ENCODE measurements at places on chromosomes 12 and 14.
A peak's percentile ranks its signal among the peaks of the same experiment; 100 is the strongest.

DNA sequence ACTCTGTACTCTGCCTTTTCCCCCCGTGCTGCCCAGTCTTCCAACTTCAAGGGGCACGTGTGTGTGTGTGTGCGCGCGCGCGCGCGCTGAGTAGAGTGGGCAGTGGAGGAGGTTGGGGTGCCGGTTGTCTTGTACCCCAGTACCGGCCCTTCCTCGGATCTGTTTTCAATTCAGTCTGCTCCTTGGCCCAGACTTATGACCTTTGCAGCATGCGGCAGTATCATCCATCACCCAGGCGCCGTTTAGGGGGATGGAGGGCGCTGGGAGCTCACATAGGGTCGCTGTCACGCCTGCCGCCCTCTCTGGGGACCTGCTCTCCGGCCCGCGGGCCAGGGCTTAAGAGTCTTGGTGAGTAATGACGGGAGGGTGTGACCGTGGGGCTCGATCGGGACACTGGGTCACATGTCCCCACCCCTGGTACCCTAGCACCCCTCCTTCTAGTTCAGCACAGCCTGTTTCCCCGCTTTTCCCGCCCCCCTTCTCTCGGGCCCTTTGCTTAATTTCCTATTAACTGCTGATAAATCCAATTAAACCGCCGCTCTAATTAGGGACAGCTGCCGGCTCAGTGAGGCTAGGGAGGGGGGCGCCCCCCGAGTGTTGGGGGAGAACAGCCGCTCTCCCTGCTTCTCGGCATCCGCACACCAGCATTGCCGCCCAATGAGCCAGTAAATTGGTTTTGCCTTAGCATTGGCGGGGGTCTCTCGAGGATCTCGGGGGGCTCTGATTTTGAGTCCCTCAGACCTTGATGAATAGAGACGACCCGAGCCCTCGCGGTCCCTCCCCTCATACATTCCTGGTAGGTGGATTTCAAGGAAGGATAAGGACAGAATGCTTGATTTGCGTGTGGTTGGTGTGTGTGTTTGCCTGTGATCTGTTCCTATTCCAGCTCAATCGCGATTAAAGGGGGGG is 9.3 kb downstream of the STAC3 start:
- peaks cover 7% of the 10 kb centered on the region for H3K36me3 ChIP-seq
- H3K27ac ChIP-seq: peak overlapping the region; percentile 40
- peak; percentile 45 for DNase-seq
- peaks cover 70% of the 10 kb centered on the region for H3K27me3 ChIP-seq
- H3K4me3 ChIP-seq: peak overlapping the region; percentile 84

- H3K27ac ChIP-seq: peak overlapping the region; percentile 89
- no peaks in the 10 kb centered on the region for H3K27me3 ChIP-seq
- H3K4me1 ChIP-seq: peaks cover 91% of the 10 kb centered on the region
- H3K4me3 ChIP-seq: no peak overlapping the region
- DNase-seq: no peak
Observed at GRCh38 chr12:47272412-47273190, 192.8 kb upstream of the AMIGO2 start.

GRCh38 chr12:65868878-65869277 is 44.6 kb downstream of the HMGA2 start:
- H3K4me3 ChIP-seq: no peak overlapping the region
- H3K36me3 ChIP-seq: no peaks in the 10 kb centered on the region
- DNase-seq: no peak
- no peak overlapping the region for H3K27ac ChIP-seq
- peaks cover 4% of the 10 kb centered on the region for H3K4me1 ChIP-seq

DNA sequence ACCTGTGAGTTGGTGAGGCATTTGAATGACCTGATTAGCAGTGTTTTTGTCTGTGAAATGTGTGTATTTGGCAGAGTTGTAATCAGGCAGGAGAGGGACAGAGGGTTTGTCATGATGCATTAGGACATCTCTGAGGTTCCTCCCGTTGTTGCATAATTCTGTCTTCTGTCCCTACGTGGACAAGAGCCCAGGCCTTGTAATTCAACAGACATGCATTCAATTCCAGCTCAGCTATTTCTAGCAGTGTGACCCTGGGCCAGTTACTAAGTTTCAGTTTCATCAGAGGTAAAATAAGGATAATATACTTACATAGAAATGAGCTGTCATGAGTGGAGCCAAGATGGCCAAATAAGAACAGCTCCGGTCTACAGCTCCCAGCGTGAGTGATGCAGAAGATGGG is 208.6 kb downstream of the SLC38A4 start:
- no peak overlapping the region for H3K27ac ChIP-seq
- no peaks in the 10 kb centered on the region for H3K36me3 ChIP-seq
- no peak overlapping the region for H3K4me3 ChIP-seq
- no peaks in the 10 kb centered on the region for H3K27me3 ChIP-seq
- DNase-seq: no peak

DNA sequence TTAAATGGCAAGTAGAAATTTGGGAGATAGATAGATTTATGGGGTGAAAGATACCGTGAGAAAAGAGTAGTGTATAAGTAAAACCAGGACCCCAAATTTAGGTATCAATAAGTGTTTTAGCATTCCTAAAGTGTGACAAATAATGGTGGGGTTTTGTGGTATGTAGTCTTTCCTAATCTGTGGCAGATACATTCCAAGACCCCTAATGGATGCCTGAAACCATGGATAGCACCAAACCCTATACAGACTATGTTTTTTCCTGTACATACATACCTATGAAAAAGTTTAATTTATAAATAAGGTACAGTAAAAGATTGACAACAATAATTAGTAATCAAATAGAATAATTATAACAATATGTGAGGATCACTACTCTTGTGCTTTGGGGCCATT is 14.4 kb upstream of the TCP11L2 start:
- H3K4me1 ChIP-seq: peaks cover 34% of the 10 kb centered on the region
- no peaks in the 10 kb centered on the region for H3K36me3 ChIP-seq
- H3K27ac ChIP-seq: peak overlapping the region; percentile 94
- DNase-seq: no peak
- no peak overlapping the region for H3K4me3 ChIP-seq

DNA sequence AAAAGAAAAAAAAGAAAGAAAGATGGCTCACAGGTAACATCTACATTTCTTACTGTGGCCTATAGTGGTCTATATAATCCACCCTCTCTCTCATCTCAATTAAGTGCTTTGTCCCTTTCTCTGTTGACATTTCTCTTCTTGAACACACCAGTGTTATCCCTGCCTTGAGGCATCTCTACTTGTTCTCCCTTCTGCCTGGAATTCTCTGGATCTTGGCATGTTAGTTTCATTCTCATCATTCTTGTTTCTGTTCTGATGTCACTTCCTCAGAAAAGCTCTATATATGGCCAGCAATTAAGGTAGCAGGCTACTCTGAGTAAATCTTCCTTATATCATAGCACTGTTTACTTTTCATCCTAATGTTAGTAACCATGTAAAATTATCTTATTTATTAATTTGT is 155.7 kb upstream of the PDZRN4 start:
- no peak for DNase-seq
- H3K36me3 ChIP-seq: no peaks in the 10 kb centered on the region
- H3K27me3 ChIP-seq: no peaks in the 10 kb centered on the region
- no peak overlapping the region for H3K4me3 ChIP-seq
- H3K27ac ChIP-seq: no peak overlapping the region

DNA sequence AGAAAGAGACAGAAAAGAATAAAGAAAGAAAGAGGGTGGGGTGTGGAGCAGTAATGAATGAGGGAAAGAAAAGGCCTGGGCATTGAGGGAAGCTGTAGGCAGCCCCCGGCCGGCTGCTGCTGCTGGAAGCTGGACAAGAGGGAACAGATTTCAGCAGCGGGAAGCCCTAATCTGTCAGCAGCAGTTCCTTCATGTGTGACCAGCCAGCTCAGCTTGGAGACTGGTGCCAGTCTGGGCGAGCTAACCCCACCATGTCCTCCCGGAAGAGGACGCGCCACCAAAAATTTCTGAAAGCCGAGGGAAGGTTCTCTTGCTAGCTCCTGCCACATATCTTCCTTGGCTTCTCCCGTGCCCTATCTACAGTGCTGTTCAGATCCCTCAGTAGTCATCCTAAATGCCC is 236.8 kb downstream of the GRIN2B start:
- no peaks in the 10 kb centered on the region for H3K4me1 ChIP-seq
- no peak for DNase-seq
- H3K27ac ChIP-seq: no peak overlapping the region

DNA sequence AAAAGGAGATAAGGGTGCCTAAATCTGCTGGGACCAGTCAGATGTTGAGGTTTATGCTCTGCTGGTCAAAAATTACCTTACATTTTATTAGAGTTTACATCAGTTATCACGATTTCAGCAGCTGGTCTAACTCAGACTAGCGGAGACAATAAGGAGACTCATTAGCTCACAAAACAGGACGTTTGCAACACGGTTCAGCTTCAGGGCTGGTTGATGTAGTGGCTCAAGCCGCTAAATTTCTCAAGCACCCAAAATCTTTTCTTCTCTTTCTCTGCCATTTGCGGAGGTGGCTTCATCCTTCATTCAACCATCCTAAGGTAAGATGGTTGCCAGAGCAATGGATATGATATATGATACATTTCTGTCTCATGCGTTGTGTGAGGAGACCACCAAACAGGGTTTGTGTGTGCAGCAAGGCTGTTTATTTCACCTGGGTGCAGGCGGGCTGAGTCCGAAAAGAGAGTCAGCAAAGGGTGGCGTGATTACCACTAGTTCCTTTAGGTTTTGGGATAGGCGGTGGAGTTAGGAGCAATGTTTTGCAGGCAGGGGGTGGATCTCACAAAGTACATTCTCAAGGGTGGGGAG is 30.3 kb upstream of the CLIP1 start:
- peak overlapping the region; percentile 47 for H3K4me3 ChIP-seq
- DNase-seq: peak; percentile 40
- H3K27ac ChIP-seq: peak overlapping the region; percentile 90
- H3K4me1 ChIP-seq: peaks cover 41% of the 10 kb centered on the region
- H3K27me3 ChIP-seq: no peaks in the 10 kb centered on the region

DNA sequence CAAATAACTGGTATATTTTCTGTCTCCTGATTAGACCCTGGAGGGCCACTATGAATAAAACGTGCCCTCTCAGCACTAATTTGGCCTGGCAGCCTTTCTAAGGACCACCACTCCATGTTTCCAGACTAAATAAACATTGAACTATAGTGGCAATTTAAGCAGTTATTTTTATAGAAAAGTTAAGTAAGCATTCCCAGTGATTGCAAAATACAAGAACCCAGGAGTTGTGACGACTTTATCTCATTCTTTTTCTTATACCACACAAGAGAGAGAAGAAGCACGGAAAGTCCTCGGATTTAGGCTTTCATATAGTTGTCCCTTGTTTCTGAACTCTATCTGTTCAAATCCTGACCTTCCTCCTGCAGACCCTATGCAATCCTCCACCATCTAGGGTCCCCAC is 23.1 kb upstream of the STRAP start:
- H3K36me3 ChIP-seq: no peaks in the 10 kb centered on the region
- peaks cover 5% of the 10 kb centered on the region for H3K4me1 ChIP-seq
- DNase-seq: no peak
- no peak overlapping the region for H3K4me3 ChIP-seq
- no peak overlapping the region for H3K27ac ChIP-seq
- H3K27me3 ChIP-seq: peaks cover 10% of the 10 kb centered on the region

GRCh38 chr12:6925239-6925539 is 2.6 kb upstream of the ATN1 start:
- H3K27ac ChIP-seq: peak overlapping the region; percentile 9
- peaks cover 51% of the 10 kb centered on the region for H3K4me1 ChIP-seq
- no peaks in the 10 kb centered on the region for H3K27me3 ChIP-seq
- H3K4me3 ChIP-seq: no peak overlapping the region

DNA sequence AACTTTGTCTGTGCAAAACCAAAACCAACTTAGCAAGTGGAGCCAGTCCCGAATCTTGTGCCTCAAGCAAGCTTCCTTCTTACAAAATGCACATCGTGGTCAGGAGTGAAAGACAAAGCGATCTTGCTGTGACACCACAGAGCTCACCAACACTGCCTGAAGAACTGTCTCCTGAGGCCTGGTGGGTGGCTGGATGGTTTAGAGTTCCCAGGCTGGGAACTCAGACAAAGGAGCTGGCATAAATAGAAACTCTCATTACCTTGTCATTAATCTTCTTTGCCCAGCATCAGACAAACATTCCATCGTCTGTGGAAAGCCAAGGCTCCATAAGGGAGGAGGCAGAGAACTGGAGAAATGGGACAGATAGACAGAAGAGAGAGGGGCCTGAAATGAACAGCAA is 144.8 kb downstream of the KCNA5 start:
- no peak overlapping the region for H3K4me3 ChIP-seq
- no peaks in the 10 kb centered on the region for H3K36me3 ChIP-seq
- H3K27ac ChIP-seq: no peak overlapping the region
- peaks cover 14% of the 10 kb centered on the region for H3K27me3 ChIP-seq
- no peaks in the 10 kb centered on the region for H3K4me1 ChIP-seq

DNA sequence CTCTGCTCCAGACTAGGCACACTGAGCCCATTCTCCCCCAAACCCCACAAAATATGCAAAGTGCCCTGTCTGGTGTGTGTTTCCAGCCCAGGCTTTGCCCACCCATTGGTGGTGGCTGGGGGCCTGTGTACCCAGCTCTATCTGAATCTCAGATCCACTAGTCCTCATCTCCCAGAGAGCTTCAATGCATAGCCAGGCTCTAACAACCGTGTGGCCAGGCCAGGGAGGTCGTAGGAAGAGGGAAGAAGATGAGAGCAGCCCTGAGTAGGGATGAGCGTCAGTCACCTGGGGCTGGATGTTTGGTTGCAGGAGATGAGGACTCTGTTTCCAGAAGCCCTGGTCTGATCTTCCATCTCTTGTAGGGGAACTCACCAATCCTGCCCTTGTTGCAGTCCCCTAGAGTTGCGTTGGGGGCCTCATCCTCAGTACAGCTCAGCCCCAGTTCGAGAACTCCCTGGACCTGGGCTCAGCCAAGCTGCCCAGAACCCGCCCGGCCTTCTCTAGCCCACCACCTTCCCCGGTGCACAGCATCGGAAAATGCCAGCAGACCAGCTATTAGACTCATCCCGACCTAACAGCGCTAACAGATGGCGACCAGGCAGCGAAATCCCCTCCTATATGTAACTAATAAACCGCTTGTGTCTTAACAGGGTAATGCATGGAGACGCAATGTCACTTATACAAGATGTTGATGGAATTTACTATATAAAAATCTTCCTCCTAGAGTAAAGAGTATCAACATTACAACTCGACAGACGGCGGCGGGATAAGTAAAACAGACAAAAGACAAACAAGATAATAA is 3.2 kb upstream of the LHX5 start:
- H3K4me1 ChIP-seq: peaks cover 17% of the 10 kb centered on the region
- peaks cover 92% of the 10 kb centered on the region for H3K27me3 ChIP-seq
- no peak overlapping the region for H3K4me3 ChIP-seq
- no peaks in the 10 kb centered on the region for H3K36me3 ChIP-seq
- DNase-seq: no peak
- H3K27ac ChIP-seq: no peak overlapping the region

DNA sequence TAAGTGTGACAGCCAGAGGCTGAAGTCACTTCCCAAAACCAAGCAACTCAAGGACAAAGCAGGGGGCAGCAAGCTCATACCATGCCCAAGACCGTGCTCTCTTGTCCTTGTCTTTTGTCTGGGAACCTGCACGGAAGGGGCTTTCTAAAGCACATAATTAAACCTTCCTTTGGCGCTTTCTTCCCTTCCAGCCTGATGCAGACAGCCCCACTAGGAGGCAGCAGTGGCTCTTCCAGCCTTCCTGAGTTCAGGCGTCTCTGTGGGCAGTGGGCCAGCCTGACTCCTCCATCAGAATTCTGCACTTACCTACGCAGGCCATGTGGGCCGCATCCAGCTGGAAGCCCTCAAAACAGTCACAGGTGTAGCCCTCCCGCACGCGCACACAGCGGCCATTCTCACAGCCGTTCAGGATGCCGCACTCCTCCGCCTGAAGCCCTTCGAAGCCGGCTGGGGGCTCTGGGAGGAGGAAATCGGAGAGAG is 7.6 kb downstream of the ISCA2 start:
- peaks cover 2% of the 10 kb centered on the region for H3K4me1 ChIP-seq
- peaks cover 8% of the 10 kb centered on the region for H3K36me3 ChIP-seq
- no peaks in the 10 kb centered on the region for H3K27me3 ChIP-seq
- H3K27ac ChIP-seq: no peak overlapping the region
